ENCODE measurements at places on chromosomes 16 and 17.

DNA sequence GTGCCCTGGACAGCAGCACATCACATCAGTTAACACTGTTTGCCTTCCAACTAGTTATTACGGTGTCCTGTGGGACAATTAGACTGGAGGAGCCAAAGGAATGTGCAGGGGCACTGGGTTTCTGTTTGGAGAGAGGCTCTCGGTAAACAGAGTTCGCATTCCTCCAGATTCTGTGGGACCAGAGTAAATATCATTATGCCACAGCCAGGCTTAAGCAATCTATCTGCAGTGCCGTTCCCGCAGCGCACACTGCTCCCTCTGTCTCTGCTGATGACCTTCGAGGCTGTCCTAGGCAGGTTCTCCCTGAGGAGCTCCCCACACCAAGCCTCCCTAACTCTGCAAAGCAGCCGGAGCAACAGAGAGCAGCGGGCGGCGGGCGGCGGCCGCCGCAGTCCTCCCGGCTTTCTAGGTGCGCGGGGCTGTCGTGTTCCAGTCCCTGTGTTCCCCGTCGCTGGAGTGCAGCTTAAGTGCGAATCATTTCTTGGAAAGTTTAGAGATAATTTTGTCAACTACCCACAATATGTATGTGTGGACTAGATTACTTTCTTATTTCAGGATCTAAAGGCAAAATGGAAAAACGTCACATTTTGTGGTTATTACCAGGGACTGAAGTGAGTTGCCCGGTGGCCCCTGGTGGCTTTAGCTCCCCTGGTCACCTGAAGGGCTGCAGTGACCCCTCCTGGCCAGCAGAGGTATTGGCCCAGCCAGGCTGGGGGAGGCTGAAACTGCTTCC, 43.3 kb downstream of the PGS1 start:
- no peak for DNase-seq

DNA sequence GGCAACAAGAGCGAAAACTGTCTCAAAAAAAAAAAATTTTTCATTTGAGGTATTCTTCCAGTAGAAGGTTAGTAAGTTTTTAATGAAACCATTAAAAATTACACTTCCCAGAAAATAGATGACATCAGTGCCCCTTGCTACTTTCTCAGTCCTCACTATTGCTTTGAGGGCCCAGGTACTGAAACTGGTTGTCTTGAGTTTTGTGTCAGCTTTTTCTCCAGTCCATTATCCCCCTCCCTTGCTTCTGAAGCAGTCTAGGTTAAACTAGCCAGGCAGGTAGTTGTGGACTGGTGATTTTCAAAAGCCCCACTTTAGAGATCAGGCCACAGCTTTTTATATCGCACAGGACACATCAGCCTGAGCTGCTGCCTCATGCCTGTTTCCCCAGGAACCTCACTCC, 10.9 kb downstream of the SMCR8 start:
- no peak for DNase-seq

DNA sequence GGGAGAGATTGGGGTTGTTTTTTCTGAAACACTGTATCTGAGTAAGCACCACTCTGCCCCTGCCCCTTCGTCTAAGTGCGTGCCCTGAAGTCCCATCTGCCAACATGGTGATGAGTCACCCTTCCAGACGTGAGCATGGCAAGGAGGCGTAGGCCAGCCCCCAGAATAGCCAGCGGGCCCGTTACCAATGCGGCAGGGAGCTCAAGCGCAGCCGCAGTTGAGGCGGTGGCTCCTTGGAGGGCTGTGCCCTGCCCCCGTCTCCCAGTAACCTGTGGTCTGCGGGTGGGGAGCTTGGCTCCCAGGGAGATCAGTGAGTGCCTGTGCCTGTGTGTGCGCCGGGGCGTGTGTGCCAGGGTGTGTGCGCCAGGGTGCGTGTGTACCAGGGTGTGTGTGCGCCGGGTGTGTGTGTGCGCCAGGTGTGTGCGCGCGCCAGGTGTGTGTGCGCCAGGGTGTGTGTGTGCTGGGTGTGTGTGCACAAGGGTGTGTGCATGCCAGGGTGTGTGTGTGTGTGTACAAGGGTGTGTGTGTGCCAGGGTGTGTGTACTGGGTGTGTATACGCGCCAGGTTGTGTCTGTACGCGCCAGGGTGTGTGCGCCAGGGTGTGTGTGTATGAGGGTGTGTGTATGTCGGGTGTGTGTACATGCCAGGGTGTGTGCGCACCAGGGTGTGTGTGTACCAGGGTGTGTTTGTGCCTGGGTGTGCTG, 98.6 kb upstream of the CHMP6 start:
- no peak for DNase-seq

- no peak for DNase-seq
Observed at GRCh38 chr16:76900285-76901263, 290.4 kb upstream of the MON1B start.

- DNase-seq, result no peak
Observed at GRCh38 chr17:412211-413015, 59.8 kb upstream of the RPH3AL start.

GRCh38 chr17:42681976-42682721, at the start of gene CNTNAP1:
CNTNAP1 (plus strand) TSS chr17:42682531; CDS start chr17:42682830, 299 bp downstream.
- no peak for DNase-seq

DNA sequence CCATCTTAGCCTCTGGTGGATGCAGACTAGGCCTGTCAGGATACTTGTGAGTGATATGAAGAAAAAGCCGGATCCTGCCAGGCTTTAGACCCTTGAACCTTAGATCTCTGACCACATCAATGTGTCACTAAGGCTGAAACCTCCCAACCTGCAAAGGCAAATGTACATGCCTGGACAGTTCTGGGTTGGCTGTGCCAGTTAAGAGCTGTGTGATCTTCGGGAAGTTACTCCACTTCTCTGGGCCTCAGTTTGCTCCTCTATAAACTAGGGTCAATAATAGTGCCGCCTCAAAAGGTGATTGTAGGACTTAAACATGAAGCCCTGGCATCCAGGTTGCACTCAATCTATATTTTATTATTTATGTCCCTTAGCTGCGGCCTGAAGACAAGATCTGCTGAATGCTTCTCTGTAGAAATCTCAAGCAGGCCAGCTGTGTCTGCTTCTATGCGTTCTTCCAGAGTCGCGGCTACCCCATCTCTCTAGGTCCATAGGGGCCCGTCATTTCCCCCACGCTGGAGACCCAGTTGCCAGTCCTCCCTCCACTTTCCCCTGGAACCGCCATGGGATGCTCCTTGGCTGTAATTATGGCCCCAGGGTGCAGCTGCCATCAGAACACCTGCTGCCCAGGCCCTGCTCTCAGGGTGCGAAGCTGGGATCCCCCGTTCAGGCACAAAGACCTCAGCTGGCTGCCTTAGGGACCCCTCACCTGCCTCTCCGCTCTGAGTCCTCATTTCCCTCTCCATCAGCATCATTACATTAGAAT, 50.2 kb downstream of the AKAP1 start:
- DNase-seq, result no peak

GRCh38 chr16:47258874-47259461, 115.2 kb upstream of the NETO2 start:
- DNase-seq, result no peak

GRCh38 chr16:9316615-9317014, 225.2 kb downstream of the HAPSTR1 start:
- DNase-seq, result no peak

GRCh38 chr17:1438593-1439083, 17.4 kb downstream of the CRK start:
- no peak for DNase-seq

DNA sequence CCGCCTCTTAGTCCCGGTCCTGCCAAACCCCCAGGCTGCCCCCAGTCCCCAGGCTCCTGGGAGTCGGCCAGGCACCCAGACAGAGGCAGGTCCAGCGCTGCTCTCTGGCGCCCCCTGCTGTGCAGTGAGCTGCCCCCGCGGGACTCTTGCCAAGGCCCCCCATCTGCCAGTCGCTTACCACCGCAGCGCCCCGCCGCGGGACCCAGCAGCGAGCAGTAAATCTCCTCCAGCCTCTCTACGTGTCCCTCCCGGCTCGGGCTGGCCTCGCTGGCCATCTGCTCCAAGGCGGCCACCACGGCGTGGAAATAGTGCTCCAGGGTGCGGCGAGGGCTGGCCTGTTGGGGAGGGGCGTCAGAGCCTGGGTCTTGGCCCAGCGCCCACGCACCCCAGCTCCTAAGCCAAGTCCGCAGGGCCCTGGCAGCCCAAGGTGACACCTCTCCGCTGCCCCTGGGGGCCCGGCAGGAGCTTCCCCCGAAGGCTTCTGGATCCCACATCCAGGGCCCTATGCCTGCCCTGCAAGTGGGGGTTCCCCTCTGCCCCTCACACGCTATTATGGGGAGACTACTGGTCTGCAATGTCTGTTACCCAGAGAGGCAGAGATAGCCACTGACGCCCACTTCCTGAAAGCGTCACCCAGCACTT, 33.7 kb upstream of the MFSD6L start:
- no peak for DNase-seq

DNA sequence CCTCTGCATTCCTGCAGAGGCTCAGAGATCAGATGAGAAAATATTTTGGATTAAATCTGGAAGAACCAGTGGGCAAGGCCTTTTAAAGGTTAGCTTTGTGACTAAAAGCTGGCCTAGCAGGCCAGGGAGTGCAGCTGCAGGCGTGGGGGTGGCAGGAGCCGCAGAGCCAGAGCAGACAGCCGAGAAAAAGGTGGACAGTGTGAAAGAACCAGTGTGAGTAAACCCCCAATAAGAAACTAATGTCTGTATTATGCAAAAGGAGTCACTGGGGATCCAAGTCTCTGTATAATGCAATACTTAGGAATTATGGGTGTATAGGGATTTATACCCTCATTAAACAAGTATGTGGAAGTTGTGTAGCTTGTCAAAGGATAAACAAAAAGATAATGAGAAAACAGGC, 21.4 kb upstream of the SPACA3 start:
- DNase-seq, result no peak

- DNase-seq, result no peak
Observed at GRCh38 chr16:53503991-53504663, 1.1 kb upstream of the AKTIP start.

GRCh38 chr16:68887107-68887506, 43.8 kb downstream of the TANGO6 start:
- no peak for DNase-seq

DNA sequence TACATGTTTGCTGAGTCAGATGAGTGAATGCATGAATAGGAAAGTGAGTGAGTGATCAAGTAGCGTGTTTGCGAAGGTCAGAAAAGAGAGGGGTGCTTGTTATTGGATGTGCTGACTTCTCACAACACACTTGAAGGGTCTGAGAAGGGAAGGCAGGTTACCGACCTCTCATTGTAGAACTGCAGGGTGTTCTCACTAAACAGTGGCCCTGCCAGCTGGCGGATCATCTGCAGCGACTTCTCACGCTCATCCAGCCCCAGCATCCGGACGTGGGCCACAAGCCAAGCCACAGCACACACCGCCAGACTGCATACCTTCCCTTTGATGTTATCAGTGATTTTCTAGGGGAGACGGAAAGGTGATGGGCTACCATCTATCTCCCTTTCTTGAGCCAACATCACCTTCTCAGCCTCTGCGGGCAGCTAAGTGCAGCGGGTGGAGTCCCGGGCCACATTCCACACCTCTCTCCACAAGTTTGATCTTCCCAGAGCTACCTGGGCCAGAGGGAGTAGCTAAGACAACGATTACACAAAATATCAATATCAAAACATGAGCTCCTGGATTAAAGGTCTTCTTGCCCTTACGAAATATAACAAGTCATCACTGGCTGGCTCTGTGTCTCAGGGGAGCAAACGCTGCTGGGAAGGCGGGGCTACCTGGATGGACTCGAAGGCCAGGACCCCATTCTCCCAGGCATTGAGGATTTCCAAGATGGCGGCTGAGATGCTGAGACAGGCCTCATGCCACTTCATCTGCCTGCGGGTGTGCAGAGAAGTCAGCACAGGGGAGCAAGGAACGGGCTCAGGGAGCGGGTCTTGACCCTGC, 11.0 kb downstream of the CSF3 start:
- DNase-seq, result no peak

- DNase-seq, result no peak
Observed at GRCh38 chr17:33284022-33284421, 9.1 kb downstream of the ASIC2 start.

GRCh38 chr17:43143201-43143600, 18.0 kb upstream of the BRCA1 start:
- DNase-seq, result no peak

GRCh38 chr17:16027708-16028584, 28.3 kb downstream of the TTC19 start:
- peak; percentile 33 for DNase-seq

DNA sequence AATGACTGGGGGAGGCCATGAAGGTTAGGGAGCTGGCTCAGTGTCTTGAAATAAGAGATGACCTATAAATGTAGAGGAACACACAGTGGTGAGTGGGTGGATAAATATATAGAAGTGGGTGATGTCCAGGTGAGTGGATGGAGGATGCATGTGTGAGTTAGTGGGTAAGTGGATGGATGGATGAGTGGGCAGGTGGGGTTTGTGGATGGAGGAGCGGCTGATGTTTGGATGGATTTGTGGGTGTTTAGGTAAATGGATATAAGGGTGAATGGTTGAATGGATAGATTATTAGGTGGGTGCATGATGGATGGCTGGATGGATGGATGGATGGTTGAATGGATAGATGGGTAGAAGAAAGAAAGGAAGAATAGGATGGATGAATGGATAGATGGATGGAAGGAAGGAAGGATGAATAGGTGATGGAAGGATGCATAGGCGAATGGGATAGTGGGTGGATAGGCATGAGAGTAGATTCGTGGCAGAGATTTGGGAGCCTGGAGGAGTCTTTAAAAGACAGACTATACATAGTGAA, 19.1 kb upstream of the TAC4 start:
- DNase-seq, result no peak

GRCh38 chr16:24668481-24669061, 60.9 kb upstream of the TNRC6A start:
- no peak for DNase-seq

DNA sequence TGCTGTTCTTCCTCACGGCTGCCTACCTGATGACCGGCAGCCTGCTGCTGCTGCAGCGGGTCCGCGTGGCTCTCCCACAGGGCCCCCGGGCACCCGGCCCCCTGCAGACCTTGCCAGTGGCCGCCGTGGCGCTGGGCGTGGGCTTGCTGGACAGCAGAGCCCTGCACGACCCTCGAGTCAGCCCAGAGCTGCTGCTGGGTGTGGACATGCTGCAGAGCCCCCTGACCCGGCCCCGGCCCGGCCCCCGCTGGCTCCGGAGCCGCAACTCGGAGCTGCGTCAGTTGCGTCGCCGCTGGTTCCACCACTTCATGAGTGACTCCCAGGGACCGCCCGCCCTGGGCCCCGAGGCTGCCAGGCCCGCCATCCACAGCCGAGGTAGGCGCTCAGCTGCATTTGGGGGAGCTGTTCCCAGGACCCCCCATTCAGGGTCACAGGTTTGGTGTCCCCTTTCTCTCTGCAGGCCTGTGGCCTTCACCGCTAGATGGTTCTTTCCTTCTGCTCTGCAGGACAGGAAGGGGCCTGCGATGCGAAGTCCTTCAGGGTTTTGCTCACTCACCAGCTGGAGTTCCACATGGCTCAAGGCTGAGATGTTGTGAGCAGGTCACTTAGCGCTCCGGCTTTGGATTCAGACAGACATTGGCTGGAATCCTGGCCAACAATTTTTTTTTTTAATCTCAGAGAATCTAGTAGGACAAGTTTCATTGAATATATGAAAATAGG, 10.7 kb downstream of the WSCD1 start:
- no peak for DNase-seq

DNA sequence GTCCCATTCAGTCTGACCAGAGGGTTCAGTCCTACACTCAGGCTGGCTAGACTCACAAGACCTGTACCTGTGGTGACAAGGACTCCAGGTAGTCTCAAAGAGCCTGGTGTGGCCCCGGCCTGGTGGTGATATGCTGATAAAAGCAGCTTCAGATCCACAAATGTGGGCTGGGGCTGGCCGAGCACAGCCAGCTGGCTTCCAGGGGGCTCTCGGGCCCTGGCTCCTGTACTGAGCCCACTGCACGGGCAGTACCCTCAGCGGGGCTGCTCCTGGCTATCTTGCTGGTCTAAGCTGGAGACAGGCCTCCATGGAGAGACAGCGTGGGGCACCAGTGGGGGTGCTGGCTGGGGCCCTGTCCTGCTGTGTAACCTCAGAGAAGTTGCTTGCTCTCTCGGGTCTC, 4.3 kb downstream of the SMIM5 start:
- DNase-seq, result no peak
